GM20000 (cell line): ENCODE measurements at places on chromosomes 1 and 21.

- DNase-seq = no peak
Observed at GRCh38 chr1:215007880-215008279, 74.7 kb upstream of the KCNK2 start.

DNA sequence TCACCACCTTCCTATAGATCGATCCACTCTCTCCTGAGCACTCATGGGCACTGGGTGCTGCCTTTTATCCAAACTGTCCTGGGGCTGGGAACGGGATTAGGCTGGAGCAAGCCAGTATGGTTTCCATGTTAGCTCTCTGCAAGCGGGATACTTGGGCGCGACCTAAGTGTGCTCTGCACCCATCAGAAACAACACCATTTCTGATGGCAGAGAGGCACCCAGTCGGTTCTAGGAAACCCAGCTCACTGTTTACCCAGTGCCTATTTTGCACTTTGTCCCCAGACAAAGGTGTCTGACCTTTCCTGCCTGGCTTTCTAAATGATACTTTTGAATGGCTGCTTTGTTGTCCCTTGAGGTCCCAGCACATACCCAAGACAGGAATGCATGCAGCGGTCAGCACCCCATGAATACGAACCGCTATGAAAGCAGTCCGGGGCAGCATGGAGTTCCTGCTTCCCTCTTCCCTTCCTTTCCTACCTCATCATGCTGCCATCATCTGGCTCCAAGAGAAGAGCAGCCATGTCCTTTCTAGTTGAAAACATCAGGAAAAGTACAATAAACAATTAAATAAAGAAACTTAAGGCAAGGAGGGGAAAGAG is 83.9 kb downstream of the TRABD2B start:
- DNase-seq = no peak

- DNase-seq = no peak
Observed at GRCh38 chr21:45330075-45330781, 42.5 kb upstream of the POFUT2 start.

DNA sequence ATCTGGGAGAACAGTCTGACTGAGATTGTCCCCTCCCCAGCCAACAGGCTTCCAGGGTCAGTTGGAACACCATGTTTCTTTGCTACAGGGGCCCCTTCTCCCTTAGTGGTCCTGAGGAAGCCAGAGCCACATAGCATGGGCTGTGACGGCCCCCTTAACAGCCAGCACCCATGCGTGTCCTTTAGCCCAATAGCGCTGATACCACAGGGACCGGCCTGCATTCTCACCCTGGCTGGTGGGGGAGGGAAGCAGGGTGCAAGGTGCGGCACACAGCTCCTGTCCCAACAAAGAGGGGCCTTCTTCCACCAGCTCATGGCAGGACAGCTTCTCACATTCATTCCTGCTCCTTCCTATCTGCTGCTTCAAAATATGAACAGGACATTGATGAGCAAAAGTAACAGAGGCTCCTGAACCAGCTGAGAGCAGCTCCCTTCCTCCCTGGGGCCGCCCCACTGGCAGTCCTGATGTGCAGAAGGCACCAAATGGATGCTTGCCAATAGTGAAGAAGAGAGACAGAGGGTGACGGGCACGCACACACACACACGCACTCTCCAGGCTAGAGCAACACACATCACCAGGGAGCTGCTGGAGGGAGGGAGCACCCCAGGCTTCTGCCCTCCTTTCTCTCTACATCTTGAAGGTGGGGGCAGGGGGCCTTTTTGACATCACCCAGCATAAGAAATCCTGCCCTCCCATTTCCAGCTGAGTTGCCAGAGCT is 99.4 kb downstream of the CRYAA start:
- no peak for DNase-seq

- no peak for DNase-seq
Observed at GRCh38 chr1:31069392-31069791, 3.9 kb upstream of the PUM1 start.

DNA sequence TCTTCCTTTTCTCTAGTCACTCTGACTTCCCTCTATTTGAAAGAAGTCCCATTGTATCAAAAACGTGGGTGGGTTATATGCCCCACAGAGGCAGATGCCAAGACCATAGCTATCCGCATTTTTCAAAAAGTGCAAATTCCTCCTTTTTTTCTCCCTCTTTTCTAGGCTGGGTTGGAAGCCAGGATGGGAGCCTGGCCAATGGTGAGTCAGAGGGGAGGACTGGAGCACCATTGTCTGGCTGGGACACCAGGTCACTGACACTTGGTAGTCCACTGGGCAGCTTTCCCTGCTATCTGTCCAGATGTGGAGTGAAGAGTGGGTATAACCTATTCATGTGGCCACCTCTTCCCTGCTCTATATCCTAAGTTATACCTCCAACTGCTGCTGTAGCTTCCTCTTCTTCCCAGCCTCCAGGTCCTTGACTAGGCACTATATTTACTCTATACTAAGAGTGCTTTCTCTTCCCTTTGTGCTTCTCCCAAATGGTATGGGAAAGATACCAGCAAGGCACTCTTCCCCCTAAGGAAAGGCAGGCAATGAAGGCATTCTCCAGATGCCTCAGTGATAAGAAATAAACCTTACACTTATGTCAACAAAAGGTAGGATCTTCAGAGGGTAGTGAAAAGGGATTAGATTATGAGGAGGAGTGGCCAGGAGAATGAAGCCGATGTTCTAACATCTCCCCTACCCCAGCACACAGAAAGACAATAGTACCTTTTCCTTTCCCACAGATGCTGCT is 12.9 kb downstream of the PI4KB start:
- DNase-seq = no peak

- no peak for DNase-seq
Observed at GRCh38 chr21:32423320-32424190, 11.0 kb downstream of the EVA1C start.

GRCh38 chr1:59927213-59927612 is 640 bp upstream of the CYP2J2 start:
- DNase-seq = no peak

- no peak for DNase-seq
Observed at GRCh38 chr1:25183126-25183980, 48.9 kb downstream of the SYF2 start.

GRCh38 chr1:88472298-88472697 is 211.8 kb upstream of the PKN2 start:
- no peak for DNase-seq

- peak; percentile 33 for DNase-seq
Observed at GRCh38 chr1:198157847-198158725, 1.3 kb downstream of the NEK7 start.

DNA sequence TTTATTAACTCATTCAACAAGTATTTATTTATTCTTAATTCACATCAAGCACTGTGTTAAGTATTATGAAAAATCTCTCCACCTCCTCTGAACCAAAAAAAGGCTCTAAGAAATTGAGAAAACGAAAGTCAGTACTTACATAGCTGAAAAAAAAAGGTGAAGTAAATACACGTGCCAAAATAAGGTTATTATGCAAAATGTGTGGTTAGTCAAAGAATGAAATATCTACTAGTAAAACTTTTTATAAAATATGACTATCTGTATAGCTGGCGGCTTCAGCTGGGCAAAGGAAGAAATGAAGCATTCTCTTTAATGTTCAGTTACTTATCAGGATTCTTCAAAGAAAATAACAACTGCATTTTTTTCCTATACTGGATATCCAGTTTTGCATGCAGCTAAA is 35.5 kb upstream of the ASPM start:
- DNase-seq = peak; percentile 9

- DNase-seq = no peak
Observed at GRCh38 chr1:71755441-71755840, 526.9 kb downstream of the NEGR1 start.

DNA sequence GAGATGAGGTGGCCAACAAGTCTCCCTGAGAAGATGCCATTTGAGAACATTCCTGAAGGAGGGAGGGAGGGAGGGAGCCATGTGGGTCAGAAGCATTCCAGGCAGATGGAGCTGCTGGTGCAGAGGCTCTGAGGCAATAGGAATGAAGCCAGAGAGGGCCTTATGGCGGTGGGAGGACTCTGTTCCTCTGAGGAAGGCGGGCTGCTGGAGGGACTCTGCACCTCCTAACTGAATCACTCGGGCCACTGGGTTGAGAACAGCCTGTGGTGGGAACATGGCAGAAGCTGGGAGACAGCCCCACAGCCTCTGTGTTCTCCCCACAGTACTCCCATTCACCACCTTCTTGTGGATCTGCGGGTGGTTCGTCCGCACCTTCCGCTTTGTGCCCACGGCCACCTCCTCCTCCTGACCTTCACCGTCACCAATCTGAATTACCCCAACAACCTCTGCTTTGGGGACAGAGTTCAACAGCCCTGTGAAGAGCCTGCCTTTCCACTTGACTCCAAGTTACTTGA is 2.4 kb upstream of the TMEM125 start:
- DNase-seq = no peak

DNA sequence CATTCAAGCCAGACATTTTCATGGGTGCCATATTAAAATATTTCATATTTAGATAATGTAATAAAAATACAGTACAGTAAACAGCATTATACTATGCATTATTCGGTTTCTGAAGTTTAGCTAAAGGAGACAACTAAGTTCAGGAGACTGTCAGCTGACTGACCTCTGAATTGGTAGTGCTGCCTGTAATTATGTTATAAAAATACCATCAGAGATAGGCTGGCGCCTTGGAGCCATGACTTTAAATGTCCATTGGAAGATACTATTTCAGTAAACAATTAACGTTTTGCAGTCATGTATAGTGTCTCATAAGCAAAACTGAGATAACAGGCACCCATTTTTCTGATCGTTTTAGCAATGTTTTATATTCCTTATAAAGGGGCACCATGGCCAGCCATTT is 11.3 kb upstream of the RAB29 start:
- no peak for DNase-seq

DNA sequence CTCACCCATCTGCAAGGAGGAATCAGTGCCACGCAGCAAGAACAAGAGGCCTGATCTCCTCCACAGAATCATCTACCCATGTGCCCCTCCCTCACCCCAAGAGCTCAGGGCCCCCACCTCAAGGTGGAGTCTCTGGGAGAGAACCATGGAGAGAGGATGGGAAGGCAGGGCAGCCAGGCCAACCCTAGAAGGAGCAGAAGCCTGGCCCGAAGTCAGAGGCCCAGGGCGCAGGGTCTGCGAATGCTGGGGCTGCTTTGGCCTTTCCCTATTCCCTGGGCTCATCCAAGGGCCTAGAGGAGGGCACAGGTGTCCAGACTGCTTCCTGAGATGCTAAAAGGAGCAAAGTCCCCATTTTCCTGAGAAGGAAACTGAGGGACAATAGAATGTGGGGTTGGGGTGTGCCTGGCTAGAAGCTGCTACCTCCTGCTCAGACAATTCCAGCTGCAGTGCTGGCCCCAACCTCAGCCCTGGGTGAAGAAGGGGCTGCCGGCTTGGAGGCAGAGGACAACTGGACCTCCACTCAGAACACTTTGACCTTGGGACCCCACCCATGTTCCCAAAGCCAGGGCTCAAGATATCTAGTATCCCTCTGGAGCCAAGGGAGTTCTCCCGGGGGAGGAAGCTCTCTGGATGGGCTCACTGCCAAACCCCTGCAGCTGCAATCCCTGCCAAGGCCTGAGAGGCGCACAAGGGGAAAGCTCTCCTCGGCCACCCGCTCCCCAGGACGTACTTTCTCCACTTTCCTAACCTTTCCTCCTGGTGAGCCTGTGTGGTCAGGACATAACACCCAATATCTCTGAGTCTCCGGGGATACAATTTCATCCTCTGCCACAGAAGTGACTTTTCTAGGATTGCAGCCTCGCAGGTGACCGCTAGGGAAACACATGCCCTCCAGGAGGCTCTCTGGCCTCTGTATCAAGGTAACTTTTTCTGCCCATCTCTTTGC is 16.6 kb upstream of the LEMD1 start:
- DNase-seq = no peak

GRCh38 chr1:236397173-236397759 is 3.2 kb downstream of the EDARADD start:
- no peak for DNase-seq
